ENCODE measurements at places on chromosomes 7 and 10.

DNA sequence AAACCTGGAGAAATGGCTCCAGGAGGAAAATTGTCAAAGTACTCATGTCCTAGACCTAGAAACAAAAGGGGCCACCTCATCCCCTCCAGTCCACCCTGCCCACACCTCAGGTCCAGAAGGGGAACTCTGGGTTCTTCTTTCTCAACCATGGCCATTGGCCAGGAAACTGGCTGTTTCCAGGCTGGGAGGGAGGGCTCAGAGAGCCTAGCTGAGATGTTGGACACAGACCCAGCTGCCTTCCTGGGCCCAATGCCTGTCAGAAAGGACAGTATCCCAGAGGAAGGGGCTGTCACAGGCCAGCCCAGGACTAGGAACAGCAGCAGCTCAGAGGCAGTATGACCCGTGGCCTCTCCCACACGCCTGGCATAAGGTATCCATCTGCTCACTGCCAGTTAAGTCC, 9.6 kb downstream of the GRID1 start:
- no peak for DNase-seq

GRCh38 chr10:60086421-60086820, 180.1 kb upstream of the CCDC6 start:
- no peak for DNase-seq

DNA sequence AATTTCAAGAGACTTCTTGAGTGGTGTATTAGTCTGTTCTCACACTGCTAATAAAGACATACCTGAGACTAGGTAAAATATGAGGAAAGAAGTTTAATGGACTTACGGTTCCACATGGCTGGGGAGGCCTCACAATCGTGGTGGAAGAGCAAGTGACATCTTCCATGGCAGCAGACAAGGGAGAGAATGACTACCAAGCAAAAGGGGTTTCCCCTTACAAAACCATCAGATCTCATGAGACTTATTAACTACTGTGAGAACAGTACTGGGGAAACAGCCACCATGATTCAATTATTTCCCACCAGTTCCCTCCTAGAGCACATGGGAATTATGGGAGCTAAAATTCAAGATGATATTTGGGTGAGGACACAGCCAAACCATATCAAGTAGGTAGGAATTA, 150.5 kb downstream of the PCDH15 start:
- no peak for DNase-seq

DNA sequence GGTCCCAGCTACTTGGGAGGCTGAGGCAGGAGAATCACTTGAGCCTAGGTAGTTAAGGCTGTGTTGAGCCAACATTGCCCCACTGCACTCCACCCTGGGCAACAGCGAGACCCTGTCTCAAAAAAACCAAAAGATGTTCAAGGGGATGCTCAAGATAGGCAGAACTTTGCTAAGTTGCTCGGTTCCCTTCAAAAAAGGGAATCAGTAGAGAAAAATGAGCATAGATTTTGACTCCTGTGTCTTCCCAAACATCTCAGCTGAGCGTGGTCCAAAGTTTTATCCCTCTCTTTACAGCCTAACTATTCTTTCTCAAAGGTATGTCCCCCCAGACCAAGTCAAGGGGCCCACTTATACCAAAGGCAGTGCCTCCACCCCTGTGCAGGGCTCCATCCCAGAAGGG, 14.0 kb downstream of the AGFG2 start:
- no peak for DNase-seq

DNA sequence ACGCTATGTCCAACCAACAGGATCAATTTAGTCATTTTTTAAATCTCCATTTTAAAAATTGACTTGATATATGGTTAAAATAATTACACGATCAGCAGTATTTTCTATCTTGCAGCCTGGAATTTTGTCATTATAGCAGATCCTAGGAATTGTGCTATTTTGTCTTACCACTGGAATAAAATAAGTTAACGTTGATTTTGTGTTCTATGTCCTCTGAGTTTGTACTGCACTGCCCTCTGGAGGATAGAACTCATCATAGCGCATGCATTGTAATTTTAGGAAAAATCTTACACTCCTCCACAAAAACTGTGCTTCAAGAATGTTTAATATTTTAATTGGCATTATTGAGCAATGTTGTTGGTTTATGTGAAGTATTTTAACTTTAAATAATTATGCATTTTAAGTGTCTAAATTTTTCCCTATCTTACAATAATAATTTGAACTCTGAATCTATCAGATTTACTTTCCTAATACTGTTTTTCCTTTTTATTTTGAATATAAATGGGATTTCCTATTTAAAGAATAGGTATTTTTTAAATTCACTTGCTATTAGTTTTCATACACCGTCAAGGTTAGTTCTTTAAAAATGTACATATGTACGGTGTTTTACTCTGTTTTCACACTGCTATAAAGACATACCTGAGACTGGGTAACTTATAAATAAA, 220.1 kb downstream of the PPP1R3A start:
- DNase-seq = peak; percentile 72

GRCh38 chr7:46152696-46153095, 231.6 kb upstream of the IGFBP3 start:
- peak; percentile 18 for DNase-seq

Measured in DMS53 (cell line).